ENCODE measurements at places on chromosomes 6 and 20.
A peak's percentile ranks its signal among the peaks of the same experiment; 100 is the strongest.

DNA sequence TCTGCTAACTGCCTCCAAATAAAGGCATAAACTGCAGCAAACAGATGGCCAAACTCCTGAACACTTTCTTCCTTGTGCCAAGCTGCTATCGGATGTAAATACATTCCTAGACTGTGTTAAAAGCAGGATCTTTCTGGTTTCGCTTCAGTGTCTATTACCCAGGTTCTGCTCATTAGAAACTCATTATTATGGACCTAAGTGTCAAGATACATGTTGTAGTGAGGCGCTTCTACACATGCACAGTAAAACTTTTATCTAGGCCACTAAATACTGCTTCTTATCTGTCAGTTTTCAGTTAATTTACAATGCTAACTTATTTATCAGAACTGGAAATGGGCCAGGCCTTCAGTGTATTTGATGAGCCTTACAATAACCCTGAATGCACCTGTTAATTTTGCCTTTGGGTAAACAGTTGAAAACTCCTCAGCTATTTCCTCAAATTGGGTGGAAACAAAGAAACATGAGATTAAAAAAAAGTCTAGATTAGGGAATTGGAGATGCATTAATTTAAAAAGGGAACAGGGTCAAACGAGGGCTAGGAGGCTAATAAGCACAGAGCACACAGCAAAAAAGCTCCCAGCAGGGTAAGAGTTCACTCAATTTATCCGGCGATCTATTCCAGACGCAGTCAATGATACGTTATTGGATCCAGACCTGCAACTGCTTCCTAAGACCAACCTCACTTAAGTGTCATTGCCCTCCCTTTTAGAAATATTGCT is 240.6 kb downstream of the FOXC1 start:
- DNase-seq, result no peak

DNA sequence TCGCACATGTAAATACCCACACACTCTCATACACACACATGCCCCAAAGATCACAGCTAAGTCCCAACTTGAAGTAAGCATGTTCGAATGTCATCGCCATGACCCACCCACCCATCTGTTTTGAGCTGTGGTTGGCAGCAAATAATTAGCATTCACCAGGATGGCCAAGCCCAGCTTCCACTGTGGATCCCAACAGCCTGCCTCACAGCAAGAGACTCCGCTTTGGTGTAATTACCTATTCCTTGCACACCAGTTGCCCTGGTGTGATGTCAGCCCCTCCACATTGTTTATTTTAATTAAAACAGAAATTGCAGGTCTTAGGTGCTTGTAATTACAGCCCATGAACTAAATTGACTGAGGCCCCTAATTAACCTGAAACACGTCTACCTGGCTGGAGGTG is 81.1 kb downstream of the MAFB start:
- no peak for DNase-seq

GRCh38 chr6:156791320-156791850 is 14.2 kb downstream of the ARID1B start:
- no peak for DNase-seq

DNA sequence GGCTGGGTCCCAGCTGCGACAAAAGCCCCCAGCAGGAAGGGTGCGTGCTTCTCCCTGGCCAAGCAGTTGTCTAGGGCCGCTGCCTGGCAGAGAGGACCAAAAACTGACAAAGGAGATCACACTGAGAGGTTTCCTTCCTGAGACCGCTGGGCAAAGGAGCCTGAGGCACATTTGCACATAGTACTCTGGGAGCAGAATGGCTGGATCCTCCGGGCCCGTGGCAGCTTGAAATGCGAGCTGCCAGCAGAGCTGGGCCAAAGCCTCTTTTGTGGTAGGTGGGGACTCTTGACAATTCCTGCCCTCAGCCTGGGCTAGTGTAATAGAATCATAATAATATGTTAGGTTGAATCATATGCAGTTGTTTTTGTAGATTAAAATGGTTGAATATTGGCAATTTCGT is 33.1 kb upstream of the RNF8 start:
- DNase-seq, result no peak

GRCh38 chr6:37207903-37208456 is 38.0 kb downstream of the PIM1 start:
- peak; percentile 30 for DNase-seq

DNA sequence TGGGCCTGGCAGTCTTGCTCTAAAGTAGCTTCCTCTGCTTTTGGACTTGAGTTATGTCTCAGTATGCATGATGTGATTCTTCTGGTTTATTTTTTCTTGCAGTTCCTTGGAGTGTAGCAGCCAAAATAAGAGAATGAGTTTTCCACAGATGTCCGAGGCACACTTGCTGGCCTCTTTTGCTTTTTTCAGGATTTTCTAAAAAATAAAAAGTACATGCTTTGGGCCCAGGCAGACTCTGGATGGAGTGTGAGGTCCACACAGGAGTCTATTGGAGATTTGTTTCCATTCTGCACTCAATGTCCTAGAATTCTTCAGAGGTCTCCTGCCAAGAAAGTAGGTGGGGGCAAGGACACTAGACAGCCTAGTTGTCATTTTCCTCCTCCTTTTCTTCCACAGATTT is 477.6 kb downstream of the EPM2A start:
- DNase-seq, result no peak

GRCh38 chr6:105489216-105489530 is 86.3 kb upstream of the PREP start:
- DNase-seq, result no peak

GRCh38 chr6:152462716-152463115 is 174.4 kb downstream of the SYNE1 start:
- no peak for DNase-seq

DNA sequence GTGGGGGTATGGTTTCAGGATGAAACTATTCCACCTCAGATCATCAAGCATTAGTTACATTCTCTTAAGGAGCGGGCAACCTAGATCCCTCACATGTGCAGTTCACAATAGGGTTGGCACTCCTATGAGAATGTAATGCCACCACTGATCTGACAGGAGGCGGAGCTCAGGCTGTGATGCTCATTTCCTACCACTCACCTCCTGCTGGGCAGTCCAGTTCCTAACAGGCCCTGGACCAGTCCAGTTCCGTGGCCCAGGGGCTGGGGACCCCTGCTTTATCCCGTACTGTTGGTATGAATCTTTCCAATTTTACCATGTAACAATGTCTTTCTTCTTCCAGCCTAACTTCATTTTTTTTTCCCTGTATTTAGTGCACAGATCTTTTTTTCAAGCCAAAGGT is 94.9 kb downstream of the OGFRL1 start:
- DNase-seq, result no peak

- no peak for DNase-seq
Observed at GRCh38 chr6:19837511-19838441, 606 bp downstream of the ID4 start.

GRCh38 chr6:51292659-51293058 is 474.0 kb downstream of the TFAP2B start:
- DNase-seq, result no peak

GRCh38 chr6:1296542-1296941 is 15.4 kb upstream of the FOXQ1 start:
- DNase-seq, result no peak

- no peak for DNase-seq
Observed at GRCh38 chr20:47283411-47283810, 73.1 kb downstream of the ZMYND8 start.

DNA sequence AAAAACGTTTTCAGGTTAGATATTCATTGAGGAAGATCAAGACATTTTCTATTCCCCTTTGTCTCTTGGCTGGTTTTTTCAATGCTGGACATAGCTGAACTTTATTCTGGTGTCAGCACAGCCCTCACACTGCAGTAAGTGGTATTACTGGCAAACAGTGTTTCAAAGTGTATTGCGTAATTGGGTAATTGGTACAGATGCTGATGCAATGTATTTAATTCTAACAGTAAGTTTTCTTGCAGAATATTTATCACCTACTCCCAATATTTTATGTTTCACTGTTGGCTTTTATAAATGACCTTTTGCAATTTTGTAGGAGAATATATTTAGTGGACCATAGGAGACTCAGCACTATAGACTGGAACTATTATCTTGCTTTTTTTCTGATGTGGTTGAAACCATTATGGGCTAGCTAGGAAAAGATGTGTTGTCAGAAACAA is 287.6 kb upstream of the SOX4 start:
- DNase-seq, result no peak

DNA sequence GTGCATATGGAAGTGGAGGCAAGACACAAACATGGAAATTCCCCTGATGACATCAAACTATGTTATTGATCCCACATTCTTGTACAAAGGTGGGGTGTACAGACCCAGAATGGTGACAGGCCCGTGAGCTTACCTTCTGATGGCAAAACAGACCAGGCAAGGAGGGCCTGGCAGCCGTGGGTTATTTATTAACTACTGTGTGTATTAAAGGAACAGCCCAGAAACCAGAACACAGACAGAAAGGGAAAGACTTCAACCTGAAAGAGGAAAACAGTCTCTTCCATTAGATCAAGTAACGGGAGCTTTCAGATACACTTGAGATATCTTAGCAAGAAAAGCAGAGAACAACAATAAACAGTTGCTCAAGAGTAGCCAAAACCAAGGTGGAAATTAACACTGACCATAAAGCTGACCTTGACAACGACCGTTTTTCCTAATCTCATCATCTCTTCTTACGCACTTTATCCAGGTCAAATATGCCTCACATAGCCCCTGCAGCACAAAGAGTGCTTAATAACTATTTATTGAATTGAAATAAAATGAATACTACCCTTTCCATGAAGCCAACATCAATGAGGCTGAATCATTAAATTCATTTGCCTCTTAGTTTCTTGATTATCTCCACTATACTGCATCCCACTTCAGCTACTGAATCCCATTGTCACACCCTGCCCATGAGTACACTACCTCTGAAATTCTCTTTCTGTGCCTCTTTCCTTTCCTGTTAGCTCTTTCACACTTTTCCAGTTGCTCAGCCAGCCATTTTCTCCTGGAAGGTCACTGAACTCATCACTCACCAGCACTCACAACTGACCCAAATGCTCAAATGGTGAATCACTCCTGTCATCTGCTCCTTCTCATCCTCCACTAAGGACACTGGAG is 67.4 kb downstream of the MOXD1 start:
- DNase-seq, result no peak

DNA sequence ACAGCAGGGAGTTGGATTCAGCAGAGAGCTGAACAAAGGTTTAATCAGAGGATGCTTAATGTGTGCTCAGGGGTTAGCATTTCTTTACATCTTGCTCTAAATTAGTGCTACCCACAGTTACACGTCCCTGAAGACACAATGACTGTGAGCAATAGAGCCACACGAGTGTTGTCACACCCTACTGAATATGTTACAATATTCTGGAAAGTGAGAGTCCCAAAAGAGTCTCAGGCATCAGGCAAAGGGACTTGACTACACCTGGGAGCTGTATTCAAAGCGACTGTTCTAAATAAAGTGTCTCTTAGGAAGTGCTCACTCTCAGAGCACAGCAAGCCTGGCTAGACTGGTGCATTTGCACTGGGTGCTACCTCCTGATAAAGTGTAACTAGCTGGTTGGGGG is 108.7 kb downstream of the GRM4 start:
- DNase-seq, result no peak

- DNase-seq, result no peak
Observed at GRCh38 chr6:38775870-38776269, 60.8 kb downstream of the DNAH8 start.

DNA sequence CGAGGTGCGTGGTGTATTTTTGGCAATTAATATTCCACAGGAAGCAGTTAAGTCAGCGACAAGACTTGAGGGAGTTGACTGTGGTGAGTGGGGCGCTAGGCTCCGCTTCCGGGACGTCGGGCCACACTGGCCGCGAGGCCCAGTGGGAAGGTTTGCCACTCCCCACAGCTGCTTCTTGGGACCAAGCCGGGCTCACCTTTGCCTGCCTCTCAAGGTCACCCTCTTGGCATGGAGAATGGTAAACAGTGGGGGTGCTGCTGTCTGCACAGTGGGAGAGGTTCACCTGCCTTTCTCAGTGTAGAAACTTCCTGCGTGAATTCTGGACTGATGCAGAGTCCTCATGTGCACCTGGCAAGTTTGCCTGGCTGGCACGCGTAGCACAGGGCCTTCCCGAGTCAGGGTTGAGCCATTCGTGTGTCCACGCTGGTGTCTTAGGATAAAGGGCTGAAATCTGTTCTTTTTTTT is 6.4 kb downstream of the OSBPL2 start:
- DNase-seq, result no peak

DNA sequence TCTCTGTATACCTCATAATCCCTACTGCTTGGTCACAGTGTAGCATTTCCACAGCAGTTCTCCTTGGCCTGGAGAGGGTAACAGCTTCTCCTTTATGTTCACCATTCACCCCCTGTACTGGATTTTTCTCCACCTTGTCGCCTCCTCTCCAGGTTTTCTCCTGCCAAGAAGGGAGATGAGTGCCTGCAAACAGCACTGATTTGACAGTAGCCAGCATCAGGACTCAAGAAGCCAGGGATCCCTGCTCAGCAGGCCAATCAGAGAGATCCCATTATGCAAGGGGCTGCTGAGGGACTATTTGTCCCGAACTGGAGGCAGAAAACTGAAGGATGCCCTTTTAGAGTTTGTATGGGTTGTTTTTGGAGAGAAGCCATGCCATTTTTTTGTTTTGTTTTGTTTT is 68.6 kb upstream of the RIPOR2 start:
- DNase-seq, result no peak

- no peak for DNase-seq
Observed at GRCh38 chr6:34099878-34100277, 46.0 kb downstream of the GRM4 start.

DNA sequence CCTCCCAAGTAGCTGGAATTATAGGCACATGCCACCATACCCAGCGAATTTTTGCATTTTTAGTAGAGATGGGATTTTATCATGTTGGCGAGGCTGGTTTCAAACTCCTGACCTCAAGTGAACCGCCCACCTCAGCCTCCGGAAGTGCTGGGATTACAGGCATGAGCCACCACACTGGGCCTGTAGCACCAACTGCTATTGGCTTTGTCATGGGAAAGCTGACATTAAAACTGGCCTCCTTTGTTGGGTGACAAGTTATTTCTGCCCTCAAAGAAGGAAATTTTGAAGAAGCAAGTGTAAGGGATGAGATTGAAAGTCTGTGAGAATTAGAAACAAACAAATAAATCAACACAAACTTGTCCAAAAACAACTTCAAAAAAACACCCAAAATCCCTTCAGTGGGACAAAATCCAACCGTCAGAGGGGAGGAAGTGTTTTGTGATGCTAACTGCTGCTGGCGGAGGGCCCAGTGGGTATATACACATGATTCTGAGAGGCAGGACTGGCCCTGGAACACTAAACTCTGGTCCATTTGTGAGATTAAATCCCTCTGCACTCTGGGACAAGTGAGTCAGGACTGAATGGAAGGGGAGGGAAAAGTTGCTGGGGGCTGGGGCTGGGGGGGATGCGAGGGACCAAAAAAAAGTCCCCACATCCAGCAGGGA is 87.5 kb upstream of the NAA20 start:
- no peak for DNase-seq

- DNase-seq, result no peak
Observed at GRCh38 chr20:13736436-13737191, 48.1 kb downstream of the ESF1 start.
